ENCODE measurements at places on chromosomes 3 and 15. TPM values are rescaled to one million over a fixed set of nuclear protein-coding genes. Genes with fewer than 3 reads are reported as not detected.

Gene CLDN1
- not detected for total RNA-seq

Gene MINAR1
- total RNA-seq, result 0.33 TPM

Gene HOMER2
- 10.7 TPM for total RNA-seq

Gene PGBD4
- 3.1 TPM for total RNA-seq

Gene ARGFX
- total RNA-seq, result not detected

Gene SCN10A
- total RNA-seq, result not detected

Gene FRMD5
- not detected for total RNA-seq

Gene SGO1
- 28.7 TPM for total RNA-seq

Gene CHST13
- not detected for total RNA-seq

Gene CASR
- total RNA-seq, result not detected

Gene P3H2
- not detected for total RNA-seq

Gene ONECUT1
- not detected for total RNA-seq

Gene KBTBD12
- total RNA-seq, result not detected

Gene SERINC4
- total RNA-seq, result not detected

Gene CHL1
- total RNA-seq, result not detected

Gene DZIP3
- total RNA-seq, result 15.0 TPM

Gene GPR62
- total RNA-seq, result not detected

Gene NOX5
- total RNA-seq, result not detected

Gene ANKRD63
- 0.23 TPM for total RNA-seq

Gene MESP2
- total RNA-seq, result not detected

Gene PARP15
- 71.0 TPM for total RNA-seq

Gene PCLAF
- total RNA-seq, result 88.6 TPM

Gene PCSK6
- 1.3 TPM for total RNA-seq

Gene ADGRG7
- not detected for total RNA-seq

Gene ZNF860
- total RNA-seq, result not detected

Gene CSPG5
- total RNA-seq, result 0.58 TPM

Gene PP2D1
- not detected for total RNA-seq

Gene RTP4
- total RNA-seq, result 10.6 TPM

Gene PTPRG
- total RNA-seq, result 0.05 TPM

Gene WDR72
- not detected for total RNA-seq

Gene CAMK2N2
- total RNA-seq, result not detected

Gene KLF15
- not detected for total RNA-seq

Gene ITIH4
- 11.8 TPM for total RNA-seq

Gene SEC62
- 73.0 TPM for total RNA-seq

Gene SERPINI2
- not detected for total RNA-seq

Gene PLCH1
- total RNA-seq, result 0.15 TPM

Gene SRGAP3
- 5.8 TPM for total RNA-seq

Measured in activated naive CD4-positive, alpha-beta T cell treated with anti-CD3 and anti-CD28 coated beads, Interleukin-2, amount 10 ng/mL, durations not matched to agents 5 hours and 36 hours (primary cell).